ENCODE measurements at places on chromosomes 12 and 14.
A peak's percentile ranks its signal among the peaks of the same experiment; 100 is the strongest.

DNA sequence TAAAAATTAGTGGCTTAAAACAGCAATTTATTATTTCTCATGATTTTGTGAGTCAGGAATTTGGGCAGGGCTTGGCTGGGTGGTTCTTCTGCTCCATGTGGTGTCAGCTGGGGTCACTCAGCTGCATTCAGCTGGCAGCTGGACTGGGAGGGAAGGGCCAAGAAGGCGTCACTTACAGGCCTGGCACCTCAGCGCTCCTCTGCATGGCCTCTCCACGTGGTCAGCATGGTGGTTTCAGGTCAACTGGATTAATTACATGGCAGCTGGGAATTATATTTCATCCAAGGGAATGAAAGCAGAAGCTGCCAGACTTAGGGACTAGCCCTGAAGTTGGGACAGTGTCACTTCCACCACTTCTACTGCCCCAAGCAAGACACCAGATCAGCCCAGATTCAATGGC lies 27.5 kb upstream of the IRF2BPL start:
- no peak for DNase-seq

DNA sequence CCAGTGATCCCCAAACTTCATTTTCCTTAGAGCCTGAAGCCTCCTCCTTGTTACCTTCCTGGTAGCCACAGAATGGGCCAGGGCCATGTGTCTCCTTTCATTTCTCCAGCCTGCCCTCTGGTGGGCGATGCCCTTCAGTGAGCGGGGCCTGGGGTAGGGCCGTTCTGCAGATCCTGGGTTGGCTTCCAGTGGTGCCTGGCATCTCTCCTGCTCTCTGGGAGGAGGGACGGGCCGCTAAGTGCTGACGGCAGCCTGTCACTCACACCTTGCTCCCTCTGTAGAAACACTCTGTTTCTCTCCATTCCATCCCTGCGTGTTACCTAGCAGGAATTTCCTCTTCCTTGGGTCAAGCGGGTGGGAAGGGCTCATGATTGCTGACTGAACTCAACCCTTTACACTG lies 232.1 kb downstream of the CACNA1C start:
- DNase-seq, result no peak

DNA sequence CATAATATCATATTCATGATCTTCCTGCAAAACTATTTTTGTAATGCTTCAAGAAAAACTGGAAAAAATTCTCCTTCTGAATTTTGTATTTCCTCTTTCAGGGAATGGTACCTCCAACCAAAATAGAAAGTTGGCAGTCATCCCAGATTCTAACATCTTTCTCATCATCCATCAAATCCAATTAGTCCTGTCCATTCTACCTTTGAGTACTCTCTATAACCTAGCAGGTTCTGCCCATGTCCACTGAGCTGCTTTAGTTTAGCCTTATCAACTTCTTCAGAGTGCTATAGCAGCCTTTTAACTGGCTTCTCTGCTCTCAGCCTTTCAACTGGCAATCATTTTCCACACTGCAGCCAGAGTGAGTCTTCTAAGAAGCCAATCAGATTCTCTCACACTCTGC lies 236.2 kb downstream of the AKAP6 start:
- no peak for DNase-seq

- no peak for DNase-seq
Observed at GRCh38 chr12:5173511-5174011, 129.9 kb downstream of the KCNA5 start.

GRCh38 chr14:64983439-64984310 lies 3.0 kb upstream of the FNTB start:
- DNase-seq, result no peak

GRCh38 chr12:76374386-76375020 lies 26.3 kb upstream of the BBS10 start:
- no peak for DNase-seq

- no peak for DNase-seq
Observed at GRCh38 chr12:69676257-69677012, 22.7 kb downstream of the BEST3 start.

DNA sequence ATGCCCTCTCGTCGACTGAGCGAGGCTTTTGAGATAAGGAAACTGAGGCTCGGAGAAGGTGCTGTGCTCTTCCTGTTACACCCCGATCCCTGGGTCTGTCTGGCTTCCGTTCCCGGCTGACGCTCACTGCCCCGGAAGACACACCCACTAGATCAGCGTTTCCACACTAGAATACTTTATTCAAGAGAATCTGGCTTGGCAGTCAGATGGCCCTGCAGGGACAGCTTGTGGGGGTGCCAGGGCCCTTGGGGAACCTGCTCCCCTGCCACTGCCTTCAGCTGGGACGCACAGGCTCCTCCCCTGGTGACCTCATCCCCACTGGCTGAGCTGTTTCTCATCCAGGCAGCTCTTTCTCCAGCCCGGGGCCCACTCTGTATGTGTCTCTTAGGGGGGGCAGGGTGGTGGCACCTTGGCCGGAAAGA lies 13.7 kb downstream of the PGF start:
- peak; percentile 40 for DNase-seq

DNA sequence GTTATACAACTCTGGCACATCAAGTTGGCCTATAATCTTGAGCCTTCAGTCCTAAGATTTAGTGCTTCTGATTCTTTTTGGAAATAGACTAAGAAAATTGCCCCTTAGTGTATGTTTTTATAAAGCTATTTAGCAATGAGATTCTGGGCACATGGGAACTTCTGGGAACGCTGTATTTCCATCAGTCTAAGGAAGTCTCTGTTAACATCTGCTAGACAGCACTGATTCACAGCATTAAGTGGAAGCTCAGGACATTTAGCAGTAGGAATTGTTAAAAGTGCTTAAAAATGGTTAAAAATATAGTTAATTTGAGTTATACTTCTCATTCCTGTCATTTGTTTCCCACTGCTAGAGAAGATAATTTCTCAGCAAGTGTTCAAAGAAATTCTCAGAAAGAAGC lies 579.1 kb downstream of the SLC16A7 start:
- DNase-seq, result no peak

DNA sequence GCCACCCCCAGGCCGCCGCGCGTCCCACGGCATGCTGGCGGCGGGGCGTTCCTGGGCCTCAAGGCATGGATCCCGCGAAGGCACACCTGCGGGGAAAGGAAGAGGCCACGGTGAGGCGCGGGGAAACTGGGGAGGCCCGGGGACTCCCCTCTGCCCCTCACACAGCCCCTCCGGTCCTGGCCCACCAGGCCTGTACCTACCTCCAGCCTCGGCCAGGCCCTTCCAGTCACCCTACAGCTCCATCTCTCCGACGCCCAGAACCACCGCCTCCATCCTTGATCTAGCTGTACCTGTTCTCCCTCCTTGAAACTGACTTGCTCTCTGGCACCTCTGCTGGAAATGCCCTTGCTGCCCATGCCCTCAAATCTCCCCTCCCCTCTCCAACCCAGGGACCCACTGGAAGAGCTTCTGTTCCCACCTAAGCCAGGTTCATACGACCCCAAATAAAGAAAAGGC lies 1.7 kb downstream of the ANKRD9 start:
- DNase-seq, result no peak

GRCh38 chr14:105303949-105304348 lies 3.1 kb upstream of the BRF1 start:
- no peak for DNase-seq

DNA sequence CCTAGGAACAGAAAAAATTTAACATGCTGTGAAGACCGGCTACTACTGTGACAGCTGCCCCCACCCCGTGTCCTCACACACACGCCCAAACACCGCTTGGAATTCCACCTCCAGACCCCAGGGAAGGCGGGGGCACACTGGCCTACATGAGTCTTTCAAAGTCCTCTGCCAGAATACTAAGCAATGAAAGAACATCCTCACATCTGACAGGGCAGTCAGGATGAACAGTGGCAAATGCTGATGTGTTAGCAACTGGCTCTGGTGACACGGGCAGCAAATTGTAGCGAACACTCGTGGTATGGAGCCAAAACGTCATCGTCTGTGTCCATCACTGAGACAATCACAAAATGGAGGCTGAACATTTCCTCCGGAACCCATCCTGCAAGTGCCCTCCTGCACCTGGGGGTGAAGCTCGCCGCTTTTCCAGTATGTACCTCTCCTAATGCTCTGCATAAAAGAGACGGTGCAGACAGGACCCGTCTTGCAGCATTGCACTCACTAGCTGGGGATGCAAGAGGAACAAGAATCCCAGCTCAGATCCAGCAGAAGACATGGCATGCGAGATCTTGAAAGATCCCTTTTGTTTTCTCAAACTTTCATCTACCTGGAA lies 94.8 kb downstream of the BCL11B start:
- DNase-seq, result no peak

- DNase-seq, result no peak
Observed at GRCh38 chr14:85558505-85558904, 28.6 kb downstream of the FLRT2 start.

- DNase-seq, result no peak
Observed at GRCh38 chr14:22131749-22132476, 457.1 kb downstream of the DAD1 start.

GRCh38 chr14:100679707-100680438 lies 46.8 kb upstream of the DLK1 start:
- no peak for DNase-seq

DNA sequence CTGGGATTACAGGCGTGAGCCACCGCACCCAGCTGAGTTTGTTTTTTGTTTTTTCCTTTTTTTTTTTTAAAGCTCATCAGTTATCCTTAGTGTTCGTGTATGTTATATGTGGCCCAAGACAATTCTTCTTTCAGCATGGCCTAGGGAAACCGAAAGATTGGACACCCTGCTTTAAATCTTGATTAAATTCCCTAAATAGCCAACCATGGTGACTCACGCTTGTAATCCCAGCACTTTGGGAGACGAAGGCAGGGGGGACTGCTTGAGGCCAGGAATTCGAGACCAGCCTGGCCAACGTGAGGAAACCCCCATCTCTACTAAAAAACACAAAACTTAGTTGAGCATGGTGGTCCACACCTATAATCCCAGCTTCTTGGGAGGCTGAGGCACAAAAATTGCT lies 131.1 kb downstream of the MED13L start:
- DNase-seq, result no peak

GRCh38 chr12:128813883-128814282 lies 9.9 kb downstream of the SLC15A4 start:
- no peak for DNase-seq

- DNase-seq, result no peak
Observed at GRCh38 chr14:67514650-67515385, 18.3 kb upstream of the PLEKHH1 start.

- no peak for DNase-seq
Observed at GRCh38 chr14:42778984-42779383, 1172.3 kb downstream of the LRFN5 start.

GRCh38 chr12:44384136-44384535 lies 492.0 kb downstream of the NELL2 start:
- no peak for DNase-seq

DNA sequence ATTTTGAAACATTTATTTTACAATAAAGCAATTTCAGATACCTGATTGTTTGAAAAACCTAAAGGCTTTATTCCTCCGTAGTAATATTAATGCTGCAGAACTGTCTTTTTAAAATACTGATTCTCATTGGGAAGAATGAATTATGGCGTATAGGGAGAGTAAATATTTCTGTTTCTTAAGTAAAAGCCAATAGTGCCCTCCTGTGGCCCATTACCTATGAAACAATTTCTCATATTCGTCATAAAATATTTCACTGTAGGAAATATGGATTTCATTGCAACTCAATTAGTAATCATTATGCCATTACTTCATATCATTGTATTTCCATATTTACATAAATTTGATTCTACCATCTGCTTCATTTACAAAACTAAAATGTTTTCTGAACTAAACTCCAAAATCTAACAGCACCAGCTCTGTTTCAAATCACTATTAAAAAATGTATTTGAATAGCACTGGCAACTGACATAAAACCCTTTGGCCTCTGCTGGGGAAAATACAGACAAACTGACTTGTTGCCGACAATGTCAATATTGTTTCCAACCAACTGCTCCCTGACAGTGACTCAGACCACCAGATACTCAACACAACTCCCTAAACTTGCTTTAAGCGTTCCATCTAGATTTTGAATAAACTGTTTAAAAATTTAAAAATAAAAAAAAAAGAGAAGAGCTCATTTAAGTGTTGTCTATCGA lies 290.3 kb downstream of the NAV3 start:
- DNase-seq, result no peak

DNA sequence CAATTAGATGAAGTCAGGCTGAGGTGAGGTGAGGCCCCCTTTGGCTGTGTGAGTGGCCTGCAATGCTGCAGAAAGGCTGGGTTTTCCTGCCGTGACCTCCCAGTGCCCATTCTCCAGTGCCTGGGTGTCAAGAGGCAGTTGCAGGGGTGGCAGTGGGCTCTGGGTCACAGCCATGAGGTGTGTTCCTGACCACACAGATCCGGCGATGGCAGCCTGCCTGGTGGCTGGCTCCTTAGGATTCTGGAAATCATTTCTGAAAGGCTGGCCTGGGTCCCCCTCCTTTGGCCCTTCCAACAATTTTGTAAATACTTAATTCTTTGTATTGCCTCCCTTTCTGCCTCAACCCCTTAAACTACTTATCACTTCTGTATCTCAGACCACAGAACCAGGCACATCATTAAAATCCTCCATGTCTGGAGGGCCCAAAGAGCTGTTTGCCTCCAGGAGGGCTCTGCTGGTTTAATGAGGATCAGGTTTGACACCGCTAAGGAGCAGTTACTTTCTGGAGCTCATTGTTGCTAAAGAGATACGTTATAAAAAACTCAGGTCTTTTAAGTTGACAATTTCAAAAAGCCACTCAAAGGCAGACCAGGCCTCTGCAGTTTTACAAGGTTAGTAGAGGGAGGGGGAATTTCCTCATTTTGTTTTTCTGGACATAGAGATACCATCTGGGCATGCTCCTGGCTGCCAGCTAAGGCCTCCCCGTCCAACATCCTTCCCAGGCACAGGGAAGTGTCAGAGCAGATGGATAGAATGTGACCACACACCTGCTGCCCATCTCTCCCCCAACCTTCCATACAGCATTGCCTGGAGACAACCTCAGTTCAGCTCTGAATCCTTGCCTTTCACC lies 204.4 kb downstream of the FOXN3 start:
- DNase-seq, result no peak

DNA sequence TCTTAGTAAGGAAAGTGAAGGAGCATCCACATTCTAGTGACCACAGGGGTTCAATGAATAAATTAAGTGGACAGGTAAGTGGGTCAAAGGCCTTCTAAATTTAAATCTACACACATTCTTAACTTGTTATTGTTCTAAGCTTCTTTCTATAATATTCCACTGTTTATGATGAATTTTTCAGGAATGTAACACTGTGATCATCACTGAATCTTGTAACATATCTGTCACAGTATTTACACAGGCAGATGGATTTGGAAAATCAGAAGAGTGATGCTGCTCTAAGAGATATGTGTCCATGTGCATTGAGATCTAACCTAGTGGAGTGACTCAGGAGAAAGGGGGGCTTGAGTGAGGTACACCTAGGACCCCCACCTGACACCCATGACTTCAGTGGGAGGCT lies 115.4 kb upstream of the OVCH1 start:
- no peak for DNase-seq

DNA sequence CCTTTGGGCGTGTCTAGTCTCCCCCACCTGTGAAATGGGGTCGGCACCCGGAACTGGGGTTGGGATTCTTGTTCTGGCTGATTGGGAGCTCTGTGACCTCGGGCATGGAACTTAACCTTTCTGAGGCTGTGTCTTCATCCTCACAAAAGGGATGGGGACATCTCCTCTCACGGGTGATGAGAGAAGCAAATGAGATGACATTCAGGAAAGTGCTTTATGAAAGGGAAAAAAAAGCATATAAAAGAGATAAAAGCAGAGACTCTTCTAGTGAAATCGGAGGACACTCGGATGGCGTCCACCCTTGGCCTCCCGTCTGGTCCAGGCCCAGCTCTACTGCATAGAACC lies 98.9 kb downstream of the LRRC74A start:
- no peak for DNase-seq

All from activated CD8-positive, alpha-beta memory T cell treated with anti-CD3 and anti-CD28 coated beads for 1 hour (primary cell).